ENCODE measurements at places on chromosomes 5 and 9.

DNA sequence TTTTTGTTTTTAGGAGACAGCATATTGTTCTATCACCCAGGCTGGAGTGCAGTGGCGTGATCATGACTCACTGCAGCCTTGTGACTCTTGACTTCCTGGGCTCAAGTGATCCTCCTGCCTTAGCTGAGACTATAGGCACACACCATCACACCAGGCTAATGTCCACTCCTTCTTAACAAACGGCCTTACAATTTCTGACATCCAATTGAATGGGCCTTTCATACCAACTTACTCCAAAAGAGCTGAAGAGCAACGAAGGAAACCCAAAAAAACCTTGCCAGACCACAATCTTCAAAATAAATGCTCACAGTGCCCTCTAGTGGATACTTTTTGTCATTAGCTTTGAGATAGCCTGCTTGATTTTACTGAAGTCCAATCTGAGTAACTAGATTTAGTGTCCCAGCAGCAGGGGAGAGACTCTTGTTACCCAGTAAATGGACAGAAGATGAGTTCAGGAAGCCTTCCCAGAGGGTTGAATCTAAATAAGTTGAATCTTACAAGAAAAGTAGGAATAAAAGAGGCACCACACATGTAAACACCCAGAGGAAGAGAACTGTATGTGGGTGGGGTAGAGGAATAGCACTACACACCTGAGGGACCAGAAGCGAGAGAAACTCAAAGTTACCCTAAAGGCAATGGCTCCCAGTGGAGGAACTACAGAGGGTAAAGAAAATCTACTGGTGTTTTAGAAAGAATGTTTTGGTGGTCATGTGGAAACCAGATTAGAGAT lies 9.3 kb downstream of the ZNF622 start:
- no peak for DNase-seq

DNA sequence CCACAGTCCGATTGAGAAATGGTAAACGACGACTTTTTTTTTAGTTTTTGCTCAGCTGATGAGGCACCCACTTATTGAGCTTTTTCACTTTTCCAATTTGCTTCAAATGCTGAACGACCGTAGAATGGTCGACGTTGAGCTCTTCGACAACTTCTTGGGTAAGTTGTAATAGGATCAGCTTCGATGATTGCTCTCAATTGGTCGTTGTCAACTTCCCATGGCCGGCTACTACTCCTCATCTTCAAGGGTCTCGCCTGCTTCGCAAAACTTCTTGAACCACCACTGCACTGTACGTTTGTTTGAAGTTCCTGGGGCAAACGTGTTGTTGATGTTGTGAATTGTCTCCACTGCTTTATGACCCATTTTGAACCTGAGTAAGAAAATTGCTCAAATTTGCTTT lies 35.7 kb downstream of the NSD1 start:
- no peak for DNase-seq

DNA sequence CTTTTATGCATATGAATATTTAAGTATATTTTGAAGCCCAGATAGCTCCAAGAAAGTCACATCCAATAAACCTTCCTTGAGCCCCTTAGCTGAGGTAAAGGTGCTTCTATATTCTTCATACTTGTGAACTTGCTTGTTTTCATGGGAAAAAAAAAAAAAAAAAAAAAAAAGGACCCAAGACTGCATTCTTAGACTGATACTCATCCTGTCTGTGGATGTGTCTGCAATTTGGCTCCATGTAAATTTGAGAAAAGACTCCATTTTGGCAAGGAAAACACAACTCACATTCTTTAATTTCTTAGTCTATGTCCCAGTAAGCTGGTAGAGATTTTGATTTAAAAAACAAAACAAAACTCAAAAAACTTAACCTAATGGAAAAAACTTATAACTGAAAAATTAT lies 238.3 kb downstream of the FBXL17 start:
- no peak for DNase-seq

- DNase-seq = no peak
Observed at GRCh38 chr5:127353796-127354195, 63.2 kb downstream of the MEGF10 start.

GRCh38 chr5:87399720-87400119 lies 13.0 kb downstream of the CCNH start:
- DNase-seq = no peak

DNA sequence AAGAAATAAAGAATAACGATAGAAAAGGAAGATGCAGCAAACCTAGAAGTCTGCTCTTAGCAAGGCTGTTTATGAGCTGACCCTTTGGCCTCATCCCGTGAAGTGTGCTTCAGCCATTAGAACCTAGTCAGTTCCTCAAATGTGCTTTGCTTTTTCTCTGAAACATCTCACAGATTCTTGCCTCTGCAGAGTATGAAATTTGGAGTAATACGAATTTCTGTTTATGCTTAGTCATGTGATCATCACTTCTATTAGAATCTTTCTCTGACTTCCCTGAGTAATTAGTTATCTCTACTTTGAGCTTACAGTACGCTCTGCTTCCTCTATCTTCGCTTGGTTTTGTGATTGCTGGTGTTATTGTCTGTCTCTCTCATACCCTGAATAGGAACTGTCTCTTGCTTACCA lies 11.3 kb downstream of the CYSTM1 start:
- no peak for DNase-seq

DNA sequence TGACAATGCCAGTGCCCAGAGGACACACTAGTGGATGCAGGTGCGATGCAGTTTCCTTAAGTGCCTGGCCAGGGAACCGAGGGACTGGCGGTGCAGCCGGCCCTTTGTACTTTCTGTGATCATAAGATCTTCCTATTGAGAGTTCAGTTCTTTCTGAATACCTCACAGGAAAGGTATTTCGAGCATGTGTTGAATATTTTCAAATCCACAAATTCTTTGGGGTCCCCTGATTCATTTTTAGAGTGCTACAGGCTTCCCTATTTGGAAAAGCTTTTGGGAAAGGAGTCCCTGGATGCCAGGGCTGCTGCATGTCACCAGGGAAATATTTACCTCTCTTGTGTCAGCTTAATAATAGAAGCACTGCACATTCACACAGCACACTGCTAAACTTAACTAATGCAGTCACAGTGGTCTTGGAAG lies 281.5 kb downstream of the GADD45G start:
- DNase-seq = no peak

GRCh38 chr9:101601904-101602765 lies 7.4 kb upstream of the PPP3R2 start:
- DNase-seq = no peak

GRCh38 chr5:1748271-1748670 lies 51.4 kb downstream of the MRPL36 start:
- DNase-seq = no peak

- DNase-seq = no peak
Observed at GRCh38 chr9:116189683-116190082, 36.1 kb downstream of the PAPPA start.

DNA sequence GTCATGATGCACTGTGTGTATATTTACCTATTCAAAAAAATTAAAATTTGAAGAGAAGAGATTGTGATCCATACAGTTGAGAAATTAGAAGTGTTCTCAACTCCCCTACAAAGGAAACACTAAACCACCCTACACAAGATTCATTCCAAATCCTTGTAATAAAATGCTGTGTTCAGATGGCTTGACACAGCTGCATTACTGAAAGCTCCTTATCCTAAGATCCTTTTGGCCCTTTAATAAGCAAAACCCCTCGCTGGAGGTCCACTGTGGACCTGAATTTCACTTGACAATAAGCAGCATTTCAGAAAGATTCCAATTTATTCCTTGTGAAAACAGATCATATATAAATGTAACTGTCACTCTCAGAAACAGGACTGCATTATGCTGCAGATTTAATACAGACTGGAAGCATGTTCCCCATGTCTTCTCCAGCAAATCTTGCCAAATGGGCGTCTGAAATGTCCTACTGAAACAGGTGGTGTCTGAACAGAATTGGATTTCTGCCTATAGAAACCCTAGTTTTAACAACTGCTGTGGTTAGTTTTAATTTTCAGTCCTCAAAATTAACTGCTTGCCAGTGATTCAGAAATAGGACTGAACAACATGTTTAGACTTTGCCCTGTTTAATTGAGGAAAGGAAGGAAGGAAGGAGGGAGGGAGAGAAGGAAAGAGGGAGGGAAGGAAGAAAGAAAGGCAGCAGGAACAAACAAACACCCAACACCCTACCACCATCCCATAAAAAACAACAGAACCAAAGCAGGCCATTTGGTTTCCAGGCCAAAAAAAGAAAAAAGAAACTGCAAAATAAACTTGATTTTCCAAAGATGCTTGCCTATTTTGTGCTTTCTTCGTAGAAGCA lies 179.6 kb downstream of the MLLT3 start:
- no peak for DNase-seq

DNA sequence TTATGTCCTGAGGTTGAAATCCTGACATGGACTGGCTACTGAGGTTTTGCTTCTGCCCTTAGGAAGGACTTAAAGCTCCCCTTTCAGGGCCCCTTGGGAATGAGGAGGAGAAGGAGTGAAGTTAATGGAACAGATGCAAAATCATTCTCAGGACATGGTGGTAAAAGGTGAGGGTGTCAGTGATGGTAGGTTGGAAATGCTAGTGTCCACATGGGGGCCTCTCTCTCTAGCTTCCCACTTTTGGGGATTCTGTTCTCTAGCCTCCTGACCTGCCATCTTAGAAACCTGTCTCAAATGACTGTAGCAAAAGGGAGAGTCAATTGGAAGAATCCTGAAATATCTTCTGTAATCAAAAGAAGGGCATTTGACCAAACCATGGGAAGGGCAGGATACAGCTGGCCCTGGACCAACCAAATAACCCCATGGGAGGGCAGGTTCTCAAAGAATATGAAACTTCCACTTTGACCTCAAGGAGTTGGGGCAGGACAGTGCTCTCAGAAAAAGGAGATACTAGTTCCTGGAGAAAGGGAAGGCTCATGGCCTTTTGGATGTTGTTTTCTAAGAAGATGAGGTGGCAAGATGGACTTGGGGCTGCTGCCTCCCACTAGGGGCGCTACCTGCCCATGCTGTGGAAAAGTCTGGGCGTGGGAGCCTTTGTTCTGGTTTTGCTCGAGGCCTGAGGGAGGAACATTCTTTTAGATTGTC lies 21.2 kb upstream of the MLANA start:
- DNase-seq = no peak

GRCh38 chr9:128903079-128903461 lies 17.7 kb upstream of the PHYHD1 start:
- DNase-seq = no peak

DNA sequence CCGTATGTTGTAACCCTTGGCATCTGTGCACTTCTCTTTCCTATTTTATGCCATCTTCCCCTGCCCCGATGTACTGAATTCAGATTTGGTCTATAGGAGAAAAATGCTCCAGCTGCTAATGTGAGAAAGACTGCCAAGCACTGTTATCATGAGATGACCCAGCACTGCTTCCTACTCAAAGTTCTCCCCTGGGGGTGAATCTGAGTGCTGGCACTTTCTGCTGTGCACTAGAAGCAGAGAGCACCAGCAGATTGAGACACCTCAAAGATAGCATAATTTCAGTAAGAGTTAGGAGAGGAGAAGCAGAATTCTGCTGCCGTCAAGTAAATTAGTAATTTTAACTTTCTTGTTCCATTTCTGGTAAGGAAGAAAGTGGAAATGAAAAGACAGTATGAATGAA lies 92.8 kb upstream of the ACOT12 start:
- no peak for DNase-seq

DNA sequence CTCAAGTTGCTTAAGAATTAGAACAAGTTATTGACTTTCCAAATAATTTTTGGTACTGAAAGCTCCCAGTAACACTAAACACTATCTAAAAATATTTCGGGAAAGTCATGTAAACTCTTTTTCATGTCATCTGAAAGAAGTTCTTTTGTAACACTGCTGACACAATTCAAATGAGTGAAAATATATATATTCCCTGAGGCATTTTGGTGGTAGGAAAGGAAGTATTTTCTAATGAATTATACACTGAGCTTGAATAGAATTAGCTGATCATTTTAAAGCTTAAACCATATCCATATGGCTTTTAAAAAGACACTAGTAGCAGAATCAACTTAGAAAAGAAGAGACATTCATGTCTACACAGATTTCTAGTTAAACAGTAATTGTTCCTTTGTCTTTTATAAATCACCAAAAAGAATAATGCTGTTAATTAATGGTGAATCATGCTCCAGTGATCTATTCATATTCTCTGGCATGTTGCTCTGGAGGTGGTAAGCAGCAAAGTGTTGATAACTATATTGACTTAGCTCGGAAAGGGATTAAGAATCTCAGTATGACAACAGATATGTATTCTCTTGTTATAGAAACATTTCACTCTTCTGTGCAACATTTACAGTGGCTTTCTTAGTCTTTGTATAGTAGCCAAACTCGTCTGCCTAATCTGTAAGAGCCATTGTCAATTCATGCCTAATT lies 27.4 kb upstream of the RFX3 start:
- no peak for DNase-seq

- no peak for DNase-seq
Observed at GRCh38 chr5:15021266-15022046, 149.9 kb upstream of the ANKH start.

GRCh38 chr5:66959653-66960052 lies 236.9 kb downstream of the CD180 start:
- no peak for DNase-seq

DNA sequence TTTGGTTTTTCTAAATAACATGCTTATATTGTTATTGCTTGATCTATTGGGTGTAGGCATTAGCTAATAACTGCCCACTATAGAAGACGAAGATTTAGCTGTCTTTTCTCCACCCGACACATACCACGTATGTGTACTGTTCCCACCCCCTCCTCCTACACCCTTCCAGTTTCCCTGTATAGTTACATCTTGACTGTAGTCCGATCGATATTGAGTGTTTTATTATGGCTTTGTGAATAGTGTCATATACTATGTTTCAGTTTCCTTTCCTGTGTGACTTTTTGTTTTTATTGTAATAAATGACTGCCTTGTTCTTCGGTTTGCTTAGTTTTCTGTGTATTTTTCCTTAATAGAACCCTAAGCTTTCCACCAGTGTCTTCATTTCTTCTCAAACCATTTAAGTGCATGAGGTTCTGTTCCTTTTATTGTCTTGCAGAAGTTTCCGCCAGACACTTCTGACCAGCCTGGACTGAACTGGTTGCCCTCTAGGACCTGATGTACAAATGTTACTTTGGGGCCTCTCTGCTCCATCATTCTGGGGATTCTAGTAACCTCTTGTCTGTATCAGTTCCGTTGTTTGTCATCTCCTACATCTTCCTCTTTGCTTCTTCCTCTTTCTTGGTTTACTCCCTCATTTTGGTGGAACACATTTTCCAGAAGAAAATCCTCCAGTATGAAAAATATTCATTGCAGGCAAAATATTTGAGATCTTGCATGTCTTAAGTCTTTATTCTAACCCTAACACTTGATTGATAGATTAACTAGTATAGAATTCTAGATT lies 61.8 kb downstream of the PRKACG start:
- DNase-seq = no peak

All from activated T-helper 1 cell treated with Interleukin-2 at 50 U/mL for 16 hours (primary cell).